Activated T-helper 1 cell treated with anti-CD3 and anti-CD28 coated beads, Interleukin-12 subunit alpha, Interleukin-12 subunit beta, Interleukin-2, Interleukin-4 antibody, amounts not matched to agents 30 ng/mL and 10 ng/mL and 1 ng/mL, durations not matched to agents 14 hours and 24 hours and 36 hours (primary cell): ENCODE measurements at places on chromosomes 7 and 10.

- no peak for DNase-seq
Observed at GRCh38 chr7:68216051-68216450, 1219.4 kb downstream of the TYW1 start.

DNA sequence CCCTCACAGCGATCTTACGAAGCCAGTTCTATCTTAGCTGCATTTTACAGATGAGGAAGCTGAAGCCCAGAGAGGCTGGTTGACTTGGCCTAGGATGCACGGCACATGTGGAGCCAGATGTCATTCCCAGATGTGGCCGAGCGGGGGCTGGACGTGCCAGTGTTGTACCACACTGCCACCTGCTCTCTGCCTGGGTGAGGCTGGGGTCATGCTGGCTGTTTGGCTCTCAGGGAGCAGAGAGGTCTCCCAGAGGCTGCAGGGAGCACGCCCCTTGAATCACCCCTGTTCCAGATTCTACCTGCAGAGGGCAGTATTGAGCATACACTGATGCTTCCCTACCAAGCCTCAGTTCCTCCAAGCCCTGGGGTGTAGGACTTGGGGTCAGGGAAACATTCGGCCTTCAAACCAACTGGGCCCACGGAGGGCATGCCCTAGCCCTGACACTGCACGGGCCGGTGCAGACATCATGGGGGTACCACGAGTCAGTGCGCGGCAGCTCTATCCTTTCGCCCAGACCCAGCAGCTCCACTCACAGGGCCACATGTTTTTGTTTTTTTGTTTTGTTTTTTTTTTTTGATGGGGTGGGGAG is 3.8 kb upstream of the GTF2IRD1 start:
- peak; percentile 47 for DNase-seq

DNA sequence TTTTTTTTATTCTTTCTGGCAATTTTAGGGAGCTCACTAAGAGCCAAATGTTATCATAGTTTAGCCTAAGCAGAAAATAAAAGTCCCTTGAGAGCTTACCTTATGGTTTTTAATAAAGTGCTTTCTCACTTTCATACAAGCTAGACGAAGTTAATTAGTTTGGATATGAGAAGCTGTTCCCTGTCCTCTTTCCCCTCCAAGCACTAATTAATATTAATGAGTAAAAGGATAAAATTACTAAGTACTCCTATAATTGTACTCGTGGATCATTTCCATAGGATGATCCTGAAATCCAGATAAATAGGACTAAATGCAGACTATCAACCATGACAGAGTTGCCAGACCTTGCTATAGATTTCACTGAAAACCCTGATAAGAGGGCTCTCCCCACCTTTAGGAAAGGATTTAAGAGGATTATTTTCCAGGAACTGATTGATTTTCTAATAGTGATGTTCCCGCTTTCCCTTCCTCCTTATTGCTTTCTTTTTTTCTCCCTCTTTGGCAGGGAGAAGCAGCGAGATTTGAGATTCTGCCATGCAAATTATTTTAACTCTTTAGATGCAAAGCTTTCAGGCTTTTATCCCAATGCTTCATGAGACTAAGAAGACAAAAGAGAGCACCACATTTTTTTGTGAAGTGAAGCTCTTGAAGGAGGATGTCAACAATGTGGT is 58.3 kb upstream of the HECW1 start:
- DNase-seq, result no peak

DNA sequence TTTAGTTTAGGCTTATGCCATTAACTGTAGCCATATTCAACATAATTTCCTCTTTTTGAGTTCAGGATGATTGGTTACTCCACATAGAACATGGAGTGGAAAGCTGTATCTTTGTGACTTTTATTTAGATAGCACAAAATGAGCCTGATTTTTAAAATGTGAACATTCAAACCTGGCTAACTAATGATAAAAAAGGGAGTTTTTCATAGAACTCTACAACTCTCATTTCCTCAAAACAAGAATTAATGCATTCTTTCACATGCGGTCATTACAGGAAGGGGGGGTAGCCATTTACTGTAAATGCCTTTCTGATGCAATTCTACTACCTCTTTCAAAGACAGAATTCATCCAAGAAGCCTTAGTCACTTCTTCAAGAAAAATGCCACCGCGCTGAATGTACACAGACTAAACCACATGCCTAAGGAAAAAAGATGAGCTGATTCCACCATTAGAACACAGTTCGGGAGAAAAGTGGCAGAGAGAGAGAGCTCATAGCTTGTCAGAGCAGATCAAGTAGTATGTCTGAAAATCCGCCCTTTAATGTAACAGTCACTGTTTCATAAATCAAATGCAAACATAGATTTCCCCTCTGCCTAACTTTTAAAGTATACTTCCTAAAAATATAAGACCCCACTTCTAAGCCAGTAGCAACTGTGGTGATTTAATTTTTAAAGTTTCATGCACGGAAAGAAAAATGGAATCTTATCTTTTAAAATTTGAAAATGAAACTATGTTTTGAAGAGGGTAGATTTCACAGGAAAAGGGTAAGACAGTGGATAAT is 226.4 kb upstream of the KLF14 start:
- peak; percentile 59 for DNase-seq

DNA sequence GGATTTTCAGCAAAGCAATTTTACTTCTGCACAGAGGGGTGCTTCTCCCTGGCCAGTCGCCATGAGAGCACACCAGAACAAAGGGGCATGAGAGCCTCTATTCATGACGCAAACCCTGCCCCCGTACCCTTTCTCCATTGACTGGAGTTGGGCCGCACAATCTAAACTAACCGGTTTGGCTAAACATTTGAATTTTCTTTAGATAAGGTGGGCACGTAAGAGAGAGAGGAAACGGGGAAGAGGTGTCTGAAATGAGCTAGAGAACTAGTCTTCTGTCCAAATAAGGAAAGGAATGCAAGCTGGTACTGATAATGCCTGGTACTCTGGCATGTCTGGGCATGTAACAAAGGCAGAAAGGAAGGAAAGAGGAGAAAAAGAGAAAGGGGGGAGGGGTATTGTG is 13.2 kb upstream of the SCIN start:
- no peak for DNase-seq

GRCh38 chr7:50505553-50506210 is 55.5 kb upstream of the FIGNL1 start:
- no peak for DNase-seq

- DNase-seq, result no peak
Observed at GRCh38 chr10:44343843-44344242, 41.1 kb downstream of the CXCL12 start.

- DNase-seq, result no peak
Observed at GRCh38 chr10:47109906-47110305, 190.1 kb upstream of the GDF10 start.

GRCh38 chr7:140539461-140539860 is 60.2 kb upstream of the MKRN1 start:
- DNase-seq, result no peak

DNA sequence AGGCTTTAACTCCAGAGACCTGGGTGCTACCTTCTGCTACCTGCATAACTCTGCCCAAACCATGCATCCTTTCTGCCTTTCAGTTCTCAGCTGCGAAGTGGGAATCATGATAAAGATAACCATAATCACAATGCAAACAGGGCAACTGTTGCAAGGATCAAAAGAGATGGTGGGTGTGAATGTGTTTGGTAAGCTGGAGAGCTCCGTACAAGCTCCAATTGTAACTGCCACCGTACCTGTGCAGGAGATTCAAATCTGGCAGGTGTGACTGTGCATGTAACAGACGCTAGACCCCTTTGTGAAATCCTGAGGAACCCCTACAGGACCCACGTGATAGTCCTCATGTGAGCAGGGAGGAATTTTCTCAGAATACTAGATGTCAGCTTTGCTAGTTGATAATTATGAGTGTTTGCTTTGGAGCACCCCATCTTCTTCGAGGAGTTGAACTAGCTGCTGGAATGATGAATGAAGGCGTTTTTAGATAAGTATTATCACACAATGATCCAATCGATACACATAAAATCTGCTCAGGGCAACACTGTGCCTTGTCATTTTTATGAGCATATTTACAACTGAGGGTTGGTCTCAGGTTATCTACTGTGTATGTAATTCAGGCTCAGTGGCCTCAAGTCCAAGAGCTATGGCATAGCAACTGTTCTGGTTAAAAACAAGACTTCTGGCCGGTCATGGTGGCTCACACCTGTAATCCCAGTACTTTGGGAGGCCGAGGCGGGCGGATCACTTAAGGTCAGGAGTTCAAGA is 15.4 kb upstream of the FRAT2 start:
- DNase-seq, result no peak

DNA sequence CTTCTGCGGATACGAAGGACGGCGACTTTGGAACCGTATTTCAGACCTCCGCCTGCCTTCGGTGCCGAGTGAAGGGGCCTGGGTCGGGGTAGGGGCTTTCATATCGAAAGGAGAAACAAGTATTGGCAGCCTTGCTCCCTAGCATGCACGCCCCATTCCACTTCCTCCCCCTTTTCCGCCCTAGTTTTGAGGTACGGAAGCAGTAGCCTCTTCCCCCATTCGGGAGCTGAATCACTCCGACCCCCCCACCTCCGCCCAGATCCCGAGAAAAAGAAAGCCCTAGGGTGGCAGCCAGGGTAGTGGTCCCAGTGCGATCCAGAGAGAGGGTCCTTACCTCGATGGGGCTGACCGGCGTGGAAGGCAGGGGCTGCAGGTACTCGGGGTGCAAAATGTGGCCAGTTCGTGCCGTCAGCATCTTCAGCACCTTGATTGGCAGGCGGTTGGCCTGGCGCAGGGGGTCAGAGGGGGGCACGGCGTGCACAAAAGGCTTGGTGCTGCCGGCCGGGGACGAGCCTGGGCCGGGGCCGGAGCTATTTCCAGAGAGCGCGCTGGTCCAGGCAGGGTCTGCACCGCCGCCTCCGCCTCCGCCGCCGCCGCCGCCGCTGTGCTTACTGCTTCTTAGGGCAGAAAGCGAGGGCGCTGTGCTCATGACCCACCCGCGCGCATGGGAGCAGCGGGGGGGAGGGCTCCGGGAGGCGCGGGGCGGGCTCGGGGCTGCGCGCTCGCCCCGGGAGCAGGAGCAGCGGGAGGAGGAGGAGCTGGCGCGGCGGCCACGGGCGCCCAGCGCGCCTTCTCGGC is 594 bp downstream of the ZNF503 start:
- DNase-seq, result no peak

- no peak for DNase-seq
Observed at GRCh38 chr10:128160297-128160711, 34.1 kb upstream of the MKI67 start.

GRCh38 chr7:137563981-137564380 is 220.4 kb upstream of the PTN start:
- DNase-seq, result no peak

DNA sequence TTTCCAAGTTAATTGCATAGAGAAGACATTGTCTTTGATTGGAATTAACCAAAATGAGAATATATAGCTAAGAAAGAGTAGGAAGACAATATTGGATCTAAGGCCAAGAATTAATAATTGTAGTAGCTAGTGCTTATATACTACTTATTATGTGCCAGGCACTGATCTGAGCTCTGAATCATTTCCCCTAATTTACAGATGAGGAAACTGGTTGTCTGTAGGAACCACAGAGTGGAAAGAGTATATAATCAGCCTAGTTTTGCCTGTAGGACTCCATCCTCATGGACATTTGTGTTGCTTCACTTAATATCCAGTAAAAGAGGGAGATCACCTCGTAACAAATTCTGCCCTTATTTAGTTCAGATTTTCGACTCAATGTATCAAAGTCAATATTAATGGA is 127.9 kb downstream of the ARID5B start:
- DNase-seq, result no peak

DNA sequence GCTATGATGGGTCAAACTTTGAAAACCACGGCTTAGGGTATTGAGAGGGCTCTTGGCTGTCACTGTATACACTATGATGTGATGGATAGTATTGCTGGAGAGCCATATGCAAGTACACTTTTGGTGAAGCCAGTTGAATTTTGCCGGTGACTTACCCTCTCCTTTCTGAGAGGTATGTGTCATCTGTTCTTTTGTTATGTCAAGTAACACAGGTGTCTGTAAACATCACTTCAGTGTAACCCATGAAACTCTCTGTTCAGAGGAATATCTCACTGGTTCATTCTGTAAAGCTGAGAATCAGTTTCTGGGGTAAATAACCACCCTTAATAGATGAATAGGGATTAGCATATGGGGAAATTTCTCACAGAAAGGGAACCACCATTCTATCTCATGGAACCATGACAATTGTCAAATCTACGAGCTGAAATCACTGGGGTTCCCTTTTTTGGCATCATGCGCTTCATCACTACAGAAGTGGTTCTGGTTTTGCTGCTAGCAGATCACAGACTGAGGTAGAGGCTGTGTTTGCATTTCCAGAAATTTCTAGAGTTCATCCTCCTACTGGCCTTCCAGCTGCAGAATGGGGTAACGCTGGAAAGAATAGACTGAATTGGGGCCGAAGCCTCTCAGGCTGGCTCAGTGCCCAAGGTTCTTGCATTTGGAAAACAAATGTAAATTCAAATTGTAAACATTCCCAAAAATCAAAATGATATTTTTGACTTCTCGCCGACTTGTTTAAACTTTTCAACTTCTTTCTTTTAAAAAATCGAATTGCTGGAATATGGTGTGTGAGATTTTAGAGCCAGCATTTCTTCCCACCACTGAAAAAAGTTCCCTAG is 83.3 kb upstream of the CREB5 start:
- no peak for DNase-seq

- DNase-seq, result no peak
Observed at GRCh38 chr7:94632338-94633013, 23.5 kb downstream of the SGCE start.
